Right atrium auricular region (tissue), 2 donors: ENCODE measurements at places on chromosomes 5 and 9. TPM values are rescaled to one million over a fixed set of nuclear protein-coding genes. Genes with fewer than 3 reads are reported as not detected.

GRCh38 chr9:137233143-137233980 lies 2.7 kb downstream of the SLC34A3 start:
- no peak for DNase-seq

DNA sequence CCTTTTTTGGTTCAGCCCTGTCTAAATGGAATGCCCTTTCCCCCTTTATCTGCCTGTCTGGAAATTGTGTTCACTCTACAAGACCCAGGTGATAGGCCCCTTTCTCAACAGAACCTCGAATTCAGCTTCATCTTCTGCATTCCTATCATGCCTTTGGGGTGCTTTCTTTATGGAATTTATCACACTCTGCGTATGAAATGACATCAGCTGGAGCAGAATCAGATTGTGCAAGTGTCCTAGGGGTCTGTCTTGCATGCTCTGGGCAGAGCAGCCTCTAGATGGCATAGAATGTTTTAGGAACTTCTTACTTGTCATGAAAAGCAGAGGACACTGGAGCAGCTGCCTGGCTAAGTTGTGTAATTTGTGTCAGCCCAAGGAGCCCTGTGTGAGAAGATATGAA lies 84.9 kb downstream of the ISL1 start:
- no peak for DNase-seq

- DNase-seq: no peak
Observed at GRCh38 chr5:160271836-160272235, 40.5 kb downstream of the CCNJL start.

DNA sequence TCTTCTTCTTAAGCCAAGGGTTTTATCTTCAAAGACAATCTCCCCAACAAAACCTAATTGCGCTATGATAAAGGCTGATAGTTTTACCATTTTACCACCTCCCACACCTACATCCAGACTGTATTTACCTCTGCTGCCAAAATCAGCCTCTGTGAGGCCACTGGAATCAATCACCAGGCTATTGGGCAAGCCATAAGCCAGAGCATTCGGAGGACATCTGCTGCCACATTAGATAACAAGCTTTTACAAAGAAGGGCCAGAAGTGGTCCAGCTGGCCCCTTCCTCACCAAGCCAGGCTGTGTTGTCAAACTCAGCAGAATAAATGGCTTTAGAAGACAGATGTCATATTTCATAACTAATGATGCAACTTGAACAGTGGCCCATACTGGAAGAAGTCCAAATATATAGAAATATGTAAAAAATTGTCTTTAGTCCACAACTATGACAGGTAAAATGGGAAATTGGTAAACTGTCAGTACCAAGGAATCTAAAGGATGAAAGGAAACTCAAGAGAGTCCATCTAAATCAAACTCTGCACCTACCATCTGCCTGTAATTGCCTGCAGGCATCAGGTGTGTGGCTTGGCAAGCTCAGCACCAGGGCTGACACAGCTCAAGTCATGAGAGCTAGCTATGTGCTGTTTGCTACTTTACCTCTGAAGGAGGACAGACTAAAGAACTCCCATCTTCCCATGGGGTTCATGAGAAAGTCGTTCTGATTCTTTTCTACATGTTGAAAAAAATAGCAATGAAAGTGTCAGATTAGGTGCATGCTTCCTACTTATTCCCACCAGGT lies 16.1 kb downstream of the SLC45A2 start:
- DNase-seq: no peak

- peak; percentile 9 for DNase-seq
Observed at GRCh38 chr5:133499895-133500294, 112.4 kb downstream of the FSTL4 start.

GRCh38 chr5:151208481-151208914 lies 15.4 kb downstream of the CCDC69 start:
- peak; percentile 67 for DNase-seq

- no peak for DNase-seq
Observed at GRCh38 chr9:102459828-102460227, 535.3 kb upstream of the CYLC2 start.

DNA sequence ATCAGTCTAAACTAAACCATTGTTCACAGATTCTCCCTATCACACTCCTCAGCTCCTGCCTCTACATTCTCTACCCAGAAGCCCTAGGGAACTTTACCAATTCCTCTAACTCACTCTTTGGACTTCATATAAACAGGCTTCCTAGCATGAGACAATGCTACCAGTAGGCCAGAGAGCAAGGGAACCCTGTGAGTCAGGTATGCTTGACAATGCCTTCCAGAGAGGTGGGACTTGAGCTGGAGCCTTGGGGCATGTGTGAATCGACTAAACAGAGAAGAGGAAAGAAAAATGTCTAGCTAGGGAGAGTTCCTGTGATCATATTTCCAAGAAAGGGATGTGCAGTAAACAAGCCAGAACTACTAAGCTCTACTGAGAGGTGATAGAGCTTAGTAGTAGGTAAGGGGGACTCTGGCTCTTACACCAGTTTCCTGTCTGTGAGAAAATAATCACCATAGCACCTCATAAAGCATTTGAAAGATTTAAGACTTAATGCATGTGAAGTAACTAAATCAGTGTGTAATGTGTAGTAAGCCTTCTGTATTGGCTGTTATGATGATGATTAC lies 6.4 kb upstream of the RFK start:
- DNase-seq: no peak

- DNase-seq: no peak
Observed at GRCh38 chr5:30104872-30105596, 1088.5 kb upstream of the CDH6 start.

- DNase-seq: no peak
Observed at GRCh38 chr5:103532086-103532734, 30.4 kb downstream of the NUDT12 start.

DNA sequence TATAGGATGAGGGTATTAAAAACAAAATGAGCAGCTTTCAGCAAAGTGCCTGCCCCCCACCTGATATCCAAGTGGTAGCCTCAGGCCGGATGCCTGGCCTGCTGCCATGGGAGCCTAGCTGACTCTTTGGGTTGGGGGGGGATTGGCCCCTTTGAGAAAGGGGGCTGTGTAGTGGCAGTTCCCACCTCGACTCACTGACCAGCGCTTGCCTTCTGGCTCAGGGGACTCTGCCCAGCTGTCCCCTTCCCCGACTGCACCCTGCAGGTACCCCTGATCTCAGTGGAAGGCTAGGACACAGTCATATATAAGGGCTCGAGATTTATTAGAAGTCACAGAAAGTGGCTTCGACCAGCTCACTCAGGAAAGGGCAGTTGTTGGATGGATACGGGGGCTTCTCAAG lies 1.5 kb upstream of the NEUROG1 start:
- no peak for DNase-seq

DNA sequence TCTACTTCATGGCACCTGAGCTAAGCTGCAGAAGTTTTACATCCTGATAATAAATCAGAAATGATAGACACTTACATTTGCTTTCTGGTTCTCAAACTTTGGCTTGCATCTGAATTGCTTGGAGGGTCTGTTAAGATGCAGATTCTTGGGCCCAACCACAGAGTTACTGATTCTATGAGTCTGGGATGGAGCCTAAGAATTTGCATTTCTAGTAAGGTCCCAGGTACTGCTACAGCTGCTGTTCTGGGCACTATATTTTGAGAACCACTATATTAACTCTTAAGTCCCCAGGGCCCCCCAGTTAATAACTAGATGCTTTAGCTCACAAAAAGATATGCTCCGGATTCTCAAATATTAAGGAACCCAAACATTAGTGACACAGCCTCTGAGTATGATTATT lies 69.8 kb upstream of the DAB2 start:
- DNase-seq: no peak

DNA sequence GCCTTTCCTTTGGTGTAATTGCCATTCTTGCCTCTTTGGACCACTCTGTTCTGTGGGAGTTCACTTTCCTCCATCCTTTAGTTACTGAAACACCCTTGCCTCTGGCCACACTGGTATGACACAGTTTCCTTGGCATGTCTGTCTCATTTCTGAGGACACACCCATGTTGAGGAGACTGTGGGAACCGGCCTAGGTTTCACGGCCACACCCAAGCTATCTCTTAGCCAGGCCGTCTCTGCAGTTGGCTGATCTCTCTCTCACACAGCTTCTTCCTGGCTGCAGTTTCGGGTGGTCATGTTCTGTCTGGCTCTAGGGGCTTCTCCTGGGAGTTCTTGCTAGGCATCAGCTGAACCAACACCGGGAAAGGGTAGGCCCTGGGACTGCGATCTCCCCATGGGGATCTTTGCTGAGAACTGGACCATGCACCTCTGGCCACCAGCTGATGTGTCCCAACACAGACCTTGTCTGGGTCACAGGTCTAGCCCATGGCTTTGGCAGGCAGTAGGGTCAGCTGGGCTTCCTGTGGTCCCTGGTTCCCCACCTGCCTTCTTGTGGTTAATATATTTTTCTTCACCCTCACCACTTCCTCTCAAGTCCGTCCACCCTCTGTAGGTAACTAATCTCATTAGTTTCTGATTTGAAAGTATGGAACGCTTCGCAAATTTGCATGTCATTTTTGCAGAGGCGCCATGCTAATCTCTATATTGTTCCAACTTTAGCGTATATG lies 24.9 kb downstream of the ARHGEF37 start:
- peak; percentile 79 for DNase-seq

DNA sequence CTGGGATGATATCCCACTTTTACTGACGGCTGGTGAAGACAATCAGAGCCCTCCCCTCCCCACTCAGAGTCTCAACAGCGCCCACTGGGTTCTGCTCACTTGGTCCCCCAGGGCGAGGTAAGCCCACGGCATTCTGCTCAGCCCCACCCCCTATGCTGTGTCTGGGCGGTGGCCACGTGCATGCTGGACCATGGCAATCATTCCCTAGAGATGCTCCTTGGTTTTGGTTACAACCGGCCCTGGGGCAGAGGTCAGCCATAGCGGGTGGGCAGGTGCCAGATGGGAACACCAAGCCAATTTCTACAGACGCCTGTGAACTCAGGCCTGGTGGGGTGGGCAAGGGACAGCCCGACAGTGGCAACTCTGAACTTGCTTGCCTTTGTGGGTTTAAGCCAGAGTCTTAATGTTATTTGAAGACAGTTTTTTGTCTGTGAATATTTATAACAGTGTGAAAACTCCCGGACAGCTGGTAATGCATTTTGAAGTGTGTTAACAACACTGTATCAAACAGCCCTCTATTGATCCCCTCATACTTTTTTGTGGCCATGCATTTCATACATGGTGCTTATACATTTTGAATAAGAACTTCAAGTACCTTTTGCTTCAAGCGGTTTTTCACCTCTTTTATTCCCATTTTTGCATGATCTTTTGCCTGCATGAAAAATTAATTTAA lies 94.2 kb downstream of the CRB2 start:
- DNase-seq: peak; percentile 28

DNA sequence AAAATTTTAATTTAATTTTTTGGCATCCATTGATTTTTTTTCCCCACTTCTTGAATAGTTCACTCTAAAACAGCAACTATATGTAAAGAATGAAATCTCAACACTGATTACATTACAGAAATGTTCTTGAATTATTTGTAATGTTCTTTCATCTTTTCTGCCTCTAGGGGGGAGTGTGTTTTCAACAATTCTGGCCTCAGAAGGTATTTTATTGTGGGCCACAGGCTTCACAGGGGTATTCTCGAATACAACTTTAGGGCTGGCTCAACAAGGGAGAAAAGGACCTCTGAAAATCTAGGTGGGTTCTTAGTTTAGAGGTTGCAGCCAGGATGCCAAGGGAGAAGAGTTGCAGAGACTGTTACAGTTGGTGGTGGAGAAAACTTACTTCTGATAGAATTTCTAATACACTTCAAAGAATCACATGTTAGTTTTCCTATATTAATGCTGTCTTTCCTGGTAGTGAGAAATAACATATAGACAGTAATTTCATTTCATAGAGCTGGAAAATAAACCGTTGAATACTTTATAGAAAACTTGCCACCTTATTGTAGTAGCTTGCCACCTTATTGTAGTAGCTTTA lies 3.6 kb upstream of the NPR3 start:
- no peak for DNase-seq

DNA sequence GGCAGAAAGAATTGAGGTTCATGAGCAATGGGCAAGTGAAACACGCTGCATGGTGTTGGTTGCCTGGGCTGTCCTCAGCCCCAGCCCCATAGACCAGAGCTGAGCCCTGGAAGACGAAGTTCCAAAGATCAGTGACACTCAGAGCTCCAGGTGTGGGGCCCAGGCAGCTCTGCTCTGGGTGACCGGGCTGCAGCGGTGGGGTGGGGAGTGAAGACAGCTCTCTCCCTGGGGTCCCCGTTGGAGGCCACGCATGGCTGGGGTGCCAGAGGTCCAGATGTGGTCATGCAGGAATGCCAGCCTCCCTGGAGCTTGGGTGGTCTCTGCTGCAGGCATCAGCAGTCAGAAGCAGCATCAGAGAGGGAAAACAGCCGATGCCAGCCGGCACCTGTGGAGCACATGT lies 165.0 kb upstream of the ERCC6L2 start:
- DNase-seq: no peak

- DNase-seq: no peak
Observed at GRCh38 chr5:77709993-77710685, 66.0 kb downstream of the TBCA start.

- DNase-seq: no peak
Observed at GRCh38 chr5:134851307-134851923, 5.6 kb downstream of the C5orf24 start.

- DNase-seq: no peak
Observed at GRCh38 chr5:133408322-133408721, 204.0 kb downstream of the FSTL4 start.

DNA sequence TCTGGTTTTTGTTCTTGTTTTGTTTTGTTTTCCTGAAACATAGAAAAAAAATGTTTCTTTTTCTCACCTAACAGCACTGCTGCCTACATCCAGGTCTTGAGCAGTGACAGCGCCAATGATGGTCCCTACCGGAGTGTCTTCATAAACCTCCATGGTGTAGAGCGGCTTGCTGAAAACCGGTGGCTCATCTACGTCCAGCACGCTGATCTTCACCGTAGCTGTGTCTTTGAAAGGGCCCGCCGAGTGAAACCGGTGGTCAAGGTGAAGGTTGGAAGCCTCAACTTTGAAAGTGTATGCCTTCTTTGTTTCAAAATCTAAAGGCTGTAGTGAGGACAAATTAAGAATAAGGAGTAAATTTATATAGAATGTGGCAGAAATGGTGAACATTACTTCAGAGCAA lies 1051.0 kb downstream of the CDH12 start:
- no peak for DNase-seq

Gene CCDC152
- 1.4 TPM for total RNA-seq

Gene ORM2
- total RNA-seq: not detected

Gene SPATA31E1
- total RNA-seq: not detected

Gene ADAMTS13
- 2.4 TPM for total RNA-seq

Gene LHX3
- total RNA-seq: 0.16 TPM

Gene CYSRT1
- total RNA-seq: 0.85 TPM

Gene TRIM14
- 2.0 TPM for total RNA-seq

Gene RNF208
- 7.9 TPM for total RNA-seq

Gene CBY3
- not detected for total RNA-seq
